DMS153 (cell line): ENCODE measurements at places on chromosomes 16 and 17.

DNA sequence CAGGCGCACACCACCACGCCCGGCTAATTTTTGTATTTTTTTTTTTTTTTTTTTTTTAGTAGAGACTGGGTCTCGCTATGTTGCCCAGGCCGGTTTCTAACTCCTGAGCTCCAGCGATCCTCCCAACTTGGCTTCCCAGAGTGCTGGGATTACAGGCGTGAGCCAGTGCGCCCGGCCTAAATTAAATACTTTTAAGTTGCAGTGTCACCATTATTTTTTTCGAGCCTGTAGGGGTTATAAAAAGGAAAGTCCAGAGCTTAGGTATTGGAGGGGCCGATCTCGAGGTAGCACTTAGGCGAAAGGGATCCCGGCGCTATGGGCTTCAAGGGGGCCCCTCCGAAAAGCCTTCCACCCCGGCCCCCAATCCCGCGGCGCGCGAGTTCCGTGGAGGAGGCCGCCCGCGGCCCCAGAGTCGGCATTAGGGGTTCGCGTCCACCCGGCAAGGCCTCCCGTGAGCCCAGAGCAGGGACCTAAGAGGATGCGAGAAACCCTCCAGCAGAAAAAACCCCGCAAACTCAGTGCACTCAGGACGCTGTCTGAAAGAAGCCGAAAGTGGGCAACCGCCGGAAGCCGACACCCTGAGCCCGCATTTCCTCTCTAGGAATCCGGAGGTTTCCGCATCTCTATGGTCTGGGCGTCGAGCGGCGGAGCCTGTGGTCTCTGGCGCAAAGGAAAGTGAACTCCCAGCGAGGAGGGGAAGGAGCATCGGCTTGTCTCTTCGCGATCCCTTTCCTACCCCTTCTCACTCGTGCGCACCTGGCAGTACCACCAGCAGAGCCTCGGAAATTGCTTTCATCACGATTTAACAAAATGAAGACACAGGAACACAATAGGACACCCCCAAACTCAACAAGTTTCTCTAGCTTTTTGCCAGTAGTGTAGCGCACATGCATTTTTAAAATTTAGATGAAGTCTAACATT, 14.1 kb upstream of the RGS9 start:
- DNase-seq, result peak; percentile 75

GRCh38 chr17:28204751-28205150, 114.2 kb upstream of the TMEM97 start:
- no peak for DNase-seq

- DNase-seq, result no peak
Observed at GRCh38 chr16:73016488-73016830, 31.5 kb downstream of the ZFHX3 start.

GRCh38 chr16:88807142-88807625, 3.6 kb downstream of the CDT1 start:
- DNase-seq, result no peak

GRCh38 chr17:50423553-50424159, 2.4 kb upstream of the ACSF2 start:
- DNase-seq, result peak; percentile 66

DNA sequence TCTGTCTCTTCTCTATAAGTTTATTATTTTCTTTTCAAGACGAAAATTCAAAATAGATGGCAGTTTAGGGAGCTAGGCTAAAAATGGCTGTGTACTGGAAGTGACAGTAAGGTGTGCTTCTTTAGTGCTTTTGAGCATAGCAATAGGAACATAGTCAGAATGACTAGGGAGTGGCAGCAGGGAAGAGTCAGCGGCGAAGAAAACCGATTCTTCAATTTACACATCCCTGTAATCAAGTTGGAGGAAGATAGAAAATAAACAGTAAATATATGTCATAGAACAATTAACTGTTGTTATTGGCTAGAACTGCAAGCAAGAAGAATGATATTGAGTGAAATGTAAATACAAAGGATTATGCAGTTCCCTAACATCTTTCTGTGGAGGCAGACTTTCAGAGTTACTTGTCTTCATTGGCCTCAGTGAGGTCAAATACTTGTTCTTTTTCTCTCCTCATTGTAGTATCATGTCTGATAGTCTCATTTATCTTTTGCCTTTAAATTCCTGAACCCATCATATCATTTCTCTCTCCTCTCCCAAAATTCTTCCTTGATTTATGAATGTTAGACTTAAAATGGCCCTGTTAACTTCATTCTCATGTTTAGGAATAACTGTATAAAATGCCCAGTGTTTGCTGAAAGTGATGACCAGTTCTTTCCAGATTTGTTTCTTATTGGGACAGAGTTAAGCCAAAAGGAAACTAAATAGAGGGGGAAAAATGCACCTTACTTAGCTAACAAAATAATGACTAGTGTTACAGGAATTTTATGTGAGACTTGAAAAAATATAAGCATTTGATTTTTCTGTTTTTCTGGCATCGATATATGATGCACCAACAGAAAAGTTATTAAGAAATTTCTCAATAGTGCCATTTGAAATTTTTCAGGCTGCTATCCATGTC, 211.4 kb downstream of the BCAS3 start:
- DNase-seq, result peak; percentile 6

DNA sequence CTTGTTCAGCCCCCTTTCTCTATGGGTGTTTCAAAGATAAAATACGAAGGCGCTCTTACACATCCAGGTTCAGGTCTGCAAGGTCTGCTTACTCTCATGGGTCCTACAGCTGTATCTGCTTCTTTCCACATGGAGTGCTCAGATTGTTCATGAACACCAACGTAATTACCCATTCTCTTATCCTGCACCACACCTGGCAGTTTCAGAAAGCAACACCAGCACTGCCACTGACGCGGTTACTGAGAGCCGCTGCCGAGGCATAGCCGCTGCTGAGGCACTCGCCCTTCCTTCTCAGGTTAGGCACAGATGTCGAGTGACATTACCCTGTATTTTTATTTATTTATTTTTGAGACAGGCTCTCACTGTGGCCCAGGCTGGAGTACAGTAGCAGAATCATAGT, 147.1 kb downstream of the RPTOR start:
- no peak for DNase-seq

DNA sequence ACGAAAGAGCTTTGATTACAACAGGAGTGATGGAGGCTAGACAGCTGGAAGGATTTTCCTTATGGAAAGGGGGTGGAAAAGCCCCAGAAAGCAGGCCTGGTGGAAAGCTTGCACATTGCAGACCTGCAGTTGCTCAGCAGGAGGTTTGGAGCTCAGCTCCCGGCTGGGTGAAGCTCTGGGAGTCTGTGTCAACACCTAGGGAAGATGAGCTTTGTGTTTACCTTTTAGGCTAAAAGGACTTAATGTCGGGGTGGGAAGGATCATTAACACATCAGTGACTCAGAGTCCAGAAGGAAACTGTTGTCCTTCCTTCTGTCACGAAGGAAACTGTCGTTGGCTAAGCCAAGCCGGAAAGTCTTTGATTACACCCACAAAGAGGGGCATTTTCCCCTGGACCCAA, 48.2 kb downstream of the RAP1GAP2 start:
- DNase-seq, result peak; percentile 51
